ENCODE measurements at places on chromosomes 5 and 9.

GRCh38 chr9:121198512-121199042 lies 3.1 kb downstream of the RAB14 start:
- no peak for DNase-seq

DNA sequence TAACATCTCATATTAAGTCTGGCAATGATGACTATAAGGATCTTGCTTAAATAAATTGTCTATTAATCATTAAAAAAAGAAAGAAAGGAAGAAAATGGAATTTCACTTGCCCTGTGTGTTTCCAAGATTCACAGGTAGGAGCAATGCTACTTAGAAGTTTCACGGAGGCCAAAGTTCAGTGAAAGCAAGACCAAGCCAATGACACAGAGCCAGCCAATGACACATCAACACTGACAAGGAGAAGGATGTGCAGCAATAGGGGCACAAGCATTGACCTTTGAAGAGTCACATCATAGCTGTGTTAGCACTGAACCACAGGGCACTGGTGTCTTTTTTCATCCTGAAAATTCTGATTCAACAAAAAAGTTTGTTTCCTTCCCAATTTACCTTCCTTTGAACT lies 364.3 kb downstream of the PDE4D start:
- DNase-seq: no peak

DNA sequence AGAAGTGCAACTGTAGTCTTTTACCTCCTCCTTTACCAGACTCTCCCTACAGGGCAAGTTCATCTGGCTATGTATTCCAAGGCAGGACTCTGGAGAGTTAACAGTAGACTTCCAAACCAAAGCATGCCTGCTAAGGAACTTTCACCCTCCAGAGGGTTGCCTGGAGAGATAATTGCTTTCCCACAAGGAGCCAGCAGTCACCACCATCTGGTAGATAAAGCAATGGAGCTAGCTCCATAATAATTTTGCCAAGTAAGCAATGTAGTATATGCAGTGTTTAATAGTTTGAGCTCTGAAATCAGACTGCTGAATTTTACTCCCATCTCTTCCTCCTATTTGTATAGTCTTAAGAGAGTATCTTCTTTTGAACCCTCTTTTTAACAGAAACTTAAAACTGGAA lies 566.8 kb upstream of the PTGER4 start:
- no peak for DNase-seq

DNA sequence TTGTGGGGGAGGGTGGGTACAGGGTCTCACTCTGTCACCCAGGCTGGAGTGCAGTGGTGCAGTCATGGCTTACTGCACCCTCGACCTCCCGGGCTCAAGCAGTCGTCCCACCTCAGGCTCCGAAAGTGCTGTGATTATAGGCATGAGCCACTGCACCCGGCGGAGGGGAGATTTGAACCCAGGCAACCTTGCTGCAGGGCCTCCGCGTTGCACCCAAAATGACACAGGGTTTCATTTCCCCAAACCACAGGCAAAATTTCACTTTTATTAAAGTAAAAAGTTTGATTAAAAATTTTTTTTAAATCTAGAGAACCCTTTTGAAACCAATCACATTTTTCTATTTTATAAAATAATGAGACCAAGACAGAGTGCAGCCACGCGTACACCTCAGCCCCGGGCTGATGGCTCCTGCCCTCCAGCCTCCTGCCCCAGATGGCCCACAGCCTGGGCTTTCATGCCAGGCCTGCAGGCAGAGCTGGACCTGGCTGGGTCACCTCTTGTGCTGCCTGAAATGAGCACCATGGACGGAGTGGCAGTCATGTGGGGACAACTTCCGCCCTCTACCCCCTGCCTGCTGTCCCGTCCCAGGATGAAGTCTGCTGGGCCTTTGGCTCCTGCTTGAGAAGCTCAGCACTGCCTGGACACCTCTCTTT lies 30.5 kb downstream of the USP20 start:
- DNase-seq: no peak
